ENCODE measurements at places on chromosomes 2 and 18.

DNA sequence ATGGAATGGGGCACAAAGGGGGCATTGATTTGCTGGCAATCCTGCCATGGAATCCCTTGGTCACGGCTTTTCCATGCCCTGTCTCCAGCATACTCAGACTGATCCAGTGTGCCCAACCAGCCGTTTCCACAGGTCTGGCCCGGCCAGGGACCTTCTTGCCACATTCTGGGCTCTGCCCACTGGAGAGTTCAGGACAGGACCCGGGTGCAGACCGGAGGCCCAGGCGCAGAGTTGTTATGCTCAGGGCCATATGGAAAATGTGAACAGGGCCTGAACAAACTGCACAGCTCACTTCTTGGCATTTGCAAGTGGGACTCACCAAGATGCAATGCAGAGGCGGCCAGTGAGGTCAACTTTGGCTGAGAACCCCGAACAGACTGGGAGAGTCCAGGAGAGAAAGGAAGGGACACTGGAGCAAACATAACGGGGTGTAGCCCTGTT, 15.6 kb upstream of the ASAP2 start:
- no peaks in the 10 kb centered on the region for H3K36me3 ChIP-seq
- H3K27ac ChIP-seq = no peak overlapping the region
- DNase-seq = no peak
- no peaks in the 10 kb centered on the region for H3K4me1 ChIP-seq
- H3K4me3 ChIP-seq = no peak overlapping the region

DNA sequence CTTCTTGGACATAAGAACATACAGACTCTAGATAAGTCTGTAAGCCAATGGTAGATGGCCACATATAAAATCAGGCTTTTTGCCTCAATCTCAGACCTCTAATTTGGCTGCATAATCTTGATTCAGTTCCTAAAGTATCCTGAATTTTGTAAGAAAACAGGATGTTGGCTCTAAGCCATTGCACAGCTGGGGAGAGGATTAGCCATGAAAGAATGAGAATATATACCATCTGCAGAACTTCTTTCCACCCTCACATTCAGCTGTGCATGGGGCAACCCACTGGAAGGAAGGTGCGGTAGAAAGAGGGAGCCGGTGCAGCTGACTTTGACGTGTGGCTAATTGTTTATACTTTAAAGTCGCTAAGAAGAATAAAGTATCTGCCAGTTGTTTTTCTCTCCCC, 1061.6 kb upstream of the FAM98A start:
- H3K27me3 ChIP-seq = no peaks in the 10 kb centered on the region
- H3K4me1 ChIP-seq = no peaks in the 10 kb centered on the region
- H3K4me3 ChIP-seq = no peak overlapping the region
- DNase-seq = no peak
- no peak overlapping the region for H3K27ac ChIP-seq
- no peaks in the 10 kb centered on the region for H3K36me3 ChIP-seq

DNA sequence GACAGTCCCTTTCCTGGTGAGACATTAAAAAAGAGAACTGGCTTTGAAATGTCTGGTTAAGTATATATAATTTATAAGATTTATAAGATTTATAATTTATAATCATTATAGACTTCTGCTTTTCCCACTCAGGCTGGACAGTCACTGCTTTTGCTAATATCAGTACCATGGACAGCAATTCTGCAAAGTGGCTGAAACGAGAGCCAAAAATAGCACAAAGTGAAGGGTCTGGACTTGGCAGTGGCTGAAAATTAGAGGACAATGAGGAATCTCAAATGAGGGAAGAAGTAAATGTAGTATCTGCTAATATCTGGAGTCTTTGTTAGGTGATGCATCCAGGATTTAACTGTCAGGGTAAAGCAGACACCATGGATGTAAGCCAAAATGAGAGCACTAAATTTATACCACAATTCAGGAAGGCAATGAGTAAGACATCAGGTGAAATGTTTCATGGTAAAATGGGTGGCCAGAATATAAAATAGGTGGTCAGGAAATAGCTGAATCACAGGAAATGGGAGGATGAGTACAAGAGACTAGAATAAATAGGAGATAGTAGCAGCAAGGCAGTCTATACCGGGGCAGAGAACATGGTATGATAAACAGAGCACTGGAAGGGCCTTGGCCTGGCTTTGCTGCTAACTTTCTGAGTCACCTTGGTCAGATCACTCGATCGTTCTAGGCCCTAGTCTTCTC, 39.6 kb upstream of the BOD1L2 start:
- no peaks in the 10 kb centered on the region for H3K36me3 ChIP-seq
- DNase-seq = no peak
- H3K4me1 ChIP-seq = no peaks in the 10 kb centered on the region
- H3K27me3 ChIP-seq = peaks cover 2% of the 10 kb centered on the region

DNA sequence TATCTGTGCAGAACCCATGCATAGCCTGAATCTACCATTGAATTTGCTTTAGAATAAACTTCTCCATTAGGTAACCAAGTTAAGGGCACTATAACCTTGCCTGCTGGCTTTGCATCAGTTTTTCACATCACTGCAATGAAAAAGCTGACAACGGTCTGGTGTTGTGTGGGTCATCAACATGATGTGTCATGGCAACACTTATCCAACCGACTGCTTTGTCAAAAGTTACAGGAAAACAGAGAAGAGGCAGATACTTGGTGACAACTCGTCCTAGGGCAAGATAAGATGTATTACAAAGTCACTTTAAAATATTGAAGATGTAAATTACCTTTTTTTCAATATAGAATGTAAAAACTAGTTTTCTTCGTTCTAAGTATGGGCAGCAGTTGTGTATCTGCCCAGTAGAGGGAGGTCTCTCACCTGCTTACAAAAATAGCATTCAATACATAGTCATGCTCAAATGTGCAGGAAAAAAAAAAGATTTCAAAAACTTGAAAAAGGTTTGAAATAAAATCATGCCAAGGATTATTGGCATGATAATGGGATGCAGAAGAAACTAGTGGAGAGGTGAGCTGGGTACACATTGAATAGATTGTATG, 96.3 kb downstream of the EVA1A start:
- no peak overlapping the region for H3K4me3 ChIP-seq
- H3K27ac ChIP-seq = no peak overlapping the region
- no peaks in the 10 kb centered on the region for H3K4me1 ChIP-seq
- H3K27me3 ChIP-seq = peaks cover 19% of the 10 kb centered on the region
- no peak for DNase-seq

GRCh38 chr2:119860924-119861323, 101.2 kb downstream of the PTPN4 start:
- DNase-seq = no peak
- peaks cover 36% of the 10 kb centered on the region for H3K4me1 ChIP-seq
- H3K36me3 ChIP-seq = peaks cover 15% of the 10 kb centered on the region

GRCh38 chr2:141943918-141944317, 186.9 kb downstream of the LRP1B start:
- no peaks in the 10 kb centered on the region for H3K36me3 ChIP-seq
- no peak overlapping the region for H3K27ac ChIP-seq
- no peak for DNase-seq
- no peaks in the 10 kb centered on the region for H3K27me3 ChIP-seq
- no peaks in the 10 kb centered on the region for H3K4me1 ChIP-seq

DNA sequence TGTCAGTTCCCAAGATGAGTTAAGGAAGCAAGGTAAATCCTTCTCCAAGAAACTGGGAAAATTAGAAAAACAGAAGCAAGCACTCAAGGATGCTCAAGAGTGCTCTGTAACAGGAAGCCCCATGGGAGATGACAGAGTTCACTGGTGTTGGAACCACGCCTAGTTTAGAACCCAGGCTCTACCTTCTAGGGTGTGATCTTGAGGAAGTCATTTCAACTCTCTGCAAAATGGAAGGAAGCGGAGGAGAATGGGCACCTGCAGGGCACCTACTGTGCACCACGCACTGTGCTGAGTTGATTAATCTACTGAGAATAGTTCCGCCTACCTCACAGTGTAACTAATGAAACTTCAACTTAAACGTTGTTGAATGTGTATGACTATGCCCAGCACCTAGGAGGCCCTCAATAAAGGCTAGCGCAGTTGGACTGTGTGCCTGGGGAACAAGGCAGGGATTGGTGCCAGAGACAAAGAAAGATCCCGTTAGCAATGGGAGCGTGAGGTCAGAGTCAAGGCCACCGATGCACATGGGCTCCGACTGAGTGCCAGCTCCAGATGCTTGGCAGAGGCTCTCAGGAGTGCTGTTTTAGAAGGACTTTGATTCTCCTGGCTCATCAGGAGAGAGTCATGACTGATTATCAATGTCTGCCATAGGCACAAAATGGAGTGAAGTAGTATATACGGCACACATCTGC, 93.7 kb downstream of the MAPK4 start:
- H3K4me3 ChIP-seq = no peak overlapping the region
- no peak for DNase-seq
- no peaks in the 10 kb centered on the region for H3K36me3 ChIP-seq
- H3K27me3 ChIP-seq = no peaks in the 10 kb centered on the region
- no peaks in the 10 kb centered on the region for H3K4me1 ChIP-seq

DNA sequence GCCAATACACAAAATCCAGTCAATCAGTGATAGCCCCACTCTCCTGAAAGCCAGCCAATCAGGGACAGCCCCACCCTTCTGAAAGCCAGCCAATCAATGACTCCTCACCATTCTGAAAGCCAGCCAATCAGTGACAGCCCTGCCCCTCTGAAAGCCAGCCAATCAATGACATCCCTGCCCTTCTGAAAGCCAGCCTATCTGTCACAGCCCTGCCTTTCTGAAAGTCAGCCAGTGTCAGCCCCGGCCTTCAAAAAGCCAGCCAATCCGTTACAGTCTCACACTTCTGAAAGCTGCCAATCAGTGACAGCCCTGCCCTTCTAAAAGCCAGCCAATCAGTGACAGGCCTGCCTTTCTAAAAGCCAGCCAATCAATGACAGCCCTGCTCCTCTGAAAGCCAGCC, 95.9 kb upstream of the HDAC4 start:
- no peaks in the 10 kb centered on the region for H3K4me1 ChIP-seq
- no peak overlapping the region for H3K27ac ChIP-seq
- peaks cover 12% of the 10 kb centered on the region for H3K27me3 ChIP-seq
- no peak for DNase-seq

GRCh38 chr2:48753228-48753627, 2.3 kb downstream of the LHCGR start:
- DNase-seq = no peak
- no peak overlapping the region for H3K27ac ChIP-seq
- H3K36me3 ChIP-seq = no peaks in the 10 kb centered on the region
- no peak overlapping the region for H3K4me3 ChIP-seq

DNA sequence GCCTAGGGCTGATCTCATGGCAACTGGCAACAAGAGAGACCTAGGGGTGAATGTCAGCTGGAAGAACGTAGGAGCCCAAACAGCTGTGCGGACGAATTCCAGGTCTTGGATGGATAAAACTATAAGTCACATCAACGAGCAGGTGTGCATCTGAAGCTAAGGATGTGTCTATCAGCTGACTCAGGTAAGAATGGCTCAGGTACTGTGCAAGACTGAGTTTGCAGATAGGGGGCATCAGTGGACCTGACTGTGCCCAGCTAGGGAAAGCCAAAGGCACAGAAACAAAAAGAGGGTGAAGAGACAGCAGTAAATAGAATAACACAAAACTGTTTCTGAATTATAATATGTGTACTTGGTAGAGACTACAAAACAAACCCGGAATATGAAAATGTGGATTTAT, 357.3 kb downstream of the ZEB2 start:
- H3K27me3 ChIP-seq = no peaks in the 10 kb centered on the region
- H3K4me3 ChIP-seq = no peak overlapping the region
- DNase-seq = peak; percentile 78
- H3K27ac ChIP-seq = no peak overlapping the region
- no peaks in the 10 kb centered on the region for H3K36me3 ChIP-seq

DNA sequence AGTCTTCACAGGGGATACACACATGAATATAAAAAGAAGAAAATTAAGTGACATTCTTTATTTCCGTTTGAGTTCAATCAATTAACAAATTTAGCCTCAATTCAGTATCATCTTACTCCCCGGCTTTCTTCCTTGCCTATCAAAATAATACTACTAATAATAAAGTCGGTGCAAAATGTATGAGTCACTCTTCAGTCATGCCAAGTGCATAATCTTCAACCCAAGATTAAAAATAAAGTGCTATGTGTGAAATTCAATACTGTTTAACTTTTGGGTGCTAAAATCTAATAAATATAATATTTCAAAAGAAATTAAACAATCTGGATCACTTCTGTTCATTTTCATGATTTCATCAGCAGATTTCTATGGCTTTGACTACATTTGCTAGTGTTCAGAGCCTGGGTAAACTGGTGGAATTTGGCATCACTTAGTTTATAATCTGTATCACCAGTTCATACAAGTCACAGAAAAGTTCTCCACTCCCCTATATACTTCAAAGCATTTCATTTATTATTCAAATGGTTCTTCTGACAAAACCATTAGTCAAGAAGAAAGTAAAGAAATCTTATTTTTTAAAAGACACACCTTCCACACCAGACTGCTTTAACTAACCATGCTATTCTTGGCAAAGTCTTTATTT, 183.6 kb downstream of the THADA start:
- DNase-seq = no peak
- no peak overlapping the region for H3K27ac ChIP-seq
- H3K4me3 ChIP-seq = no peak overlapping the region
- H3K36me3 ChIP-seq = peaks cover 14% of the 10 kb centered on the region
- H3K4me1 ChIP-seq = no peaks in the 10 kb centered on the region

- no peak overlapping the region for H3K27ac ChIP-seq
- H3K4me3 ChIP-seq = no peak overlapping the region
- H3K36me3 ChIP-seq = no peaks in the 10 kb centered on the region
- H3K4me1 ChIP-seq = no peaks in the 10 kb centered on the region
These were observed 79.5 kb downstream of the NXPH2 start for GRCh38 chr2:138700716-138701115.

DNA sequence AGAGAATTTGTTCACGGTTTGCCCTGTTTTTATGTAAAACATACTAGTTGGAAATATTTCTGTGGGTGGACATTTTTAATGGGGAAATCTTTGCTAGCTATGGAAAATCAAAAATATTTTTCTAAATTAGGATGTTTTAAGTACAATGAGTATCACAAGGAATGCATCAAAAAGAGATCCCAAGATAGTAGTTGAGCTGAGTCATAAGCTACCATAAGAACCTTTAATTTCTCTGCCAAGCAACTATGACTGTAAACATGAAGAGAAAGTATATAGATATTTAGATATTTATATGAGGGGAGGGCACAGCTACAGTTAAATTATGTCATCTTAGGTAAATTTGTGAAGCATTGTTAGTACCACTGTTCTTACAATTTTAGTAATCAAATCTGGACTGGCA, 646.2 kb downstream of the XIRP2 start:
- no peak overlapping the region for H3K27ac ChIP-seq
- no peaks in the 10 kb centered on the region for H3K27me3 ChIP-seq
- no peak for DNase-seq

GRCh38 chr2:38146907-38147307, 71.0 kb upstream of the CYP1B1 start:
- peak overlapping the region; percentile 5 for H3K4me3 ChIP-seq
- H3K27ac ChIP-seq = peak overlapping the region; percentile 61
- no peaks in the 10 kb centered on the region for H3K36me3 ChIP-seq
- no peak for DNase-seq

DNA sequence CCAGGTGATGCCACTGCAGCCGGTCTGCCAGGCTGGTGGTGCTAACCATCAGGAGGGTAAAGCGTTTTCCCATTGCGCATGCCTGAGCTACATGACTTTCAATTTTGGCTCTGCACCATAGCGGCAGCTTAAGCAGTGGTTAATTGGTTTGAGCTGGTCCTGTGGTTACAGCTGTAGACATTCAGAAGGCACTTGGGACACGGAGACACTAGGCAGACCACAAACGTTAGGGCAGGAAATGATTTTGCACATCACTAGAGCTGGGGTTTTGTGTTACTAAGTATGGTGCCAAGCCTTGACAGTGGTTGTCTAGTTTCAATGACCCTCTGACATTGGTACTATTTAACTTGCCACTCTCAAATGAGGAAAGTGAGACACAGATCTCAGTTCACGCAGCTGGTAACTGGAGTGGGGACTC, 28.9 kb upstream of the CNOT11 start:
- peak overlapping the region; percentile 13 for H3K4me3 ChIP-seq
- H3K4me1 ChIP-seq = peaks cover 13% of the 10 kb centered on the region
- peak overlapping the region; percentile 51 for H3K27ac ChIP-seq
- DNase-seq = peak; percentile 84
- no peaks in the 10 kb centered on the region for H3K27me3 ChIP-seq

Data from activated CD4-positive, alpha-beta T cell treated with anti-CD3 and anti-CD28 coated beads, Interleukin-2, amount 10 ng/mL, durations not matched to agents 24 days and 14 days (primary cell).